Body of pancreas (tissue), 4 donors: ENCODE measurements at places on chromosomes 1 and 21. TPM values are rescaled to one million over a fixed set of nuclear protein-coding genes. Genes with fewer than 3 reads are reported as not detected.

- peak overlapping the region; percentile 98 for H3K27ac ChIP-seq
- peak overlapping the region; percentile 79 for H3K4me3 ChIP-seq
- H3K36me3 ChIP-seq = no peaks in the 10 kb centered on the region
- H3K4me1 ChIP-seq = peaks cover 37% of the 10 kb centered on the region
- no peaks in the 10 kb centered on the region for H3K27me3 ChIP-seq
- DNase-seq = no peak
Observed at GRCh38 chr1:36225283-36225899, 1.1 kb downstream of the THRAP3 start.

SCAF4 gene
- total RNA-seq = 11.4 TPM

LYPD8 gene
- total RNA-seq = not detected

GRCh38 chr1:39899611-39900538 is 1.8 kb downstream of the MYCL start:
- peak overlapping the region; percentile 77 for H3K4me3 ChIP-seq
- peak overlapping the region; percentile 15 for H3K27ac ChIP-seq
- DNase-seq = no peak
- H3K36me3 ChIP-seq = no peaks in the 10 kb centered on the region
- H3K27me3 ChIP-seq = no peaks in the 10 kb centered on the region

STUM gene
- total RNA-seq = 1.3 TPM

GJA5 gene
- total RNA-seq = 8.8 TPM

DNA sequence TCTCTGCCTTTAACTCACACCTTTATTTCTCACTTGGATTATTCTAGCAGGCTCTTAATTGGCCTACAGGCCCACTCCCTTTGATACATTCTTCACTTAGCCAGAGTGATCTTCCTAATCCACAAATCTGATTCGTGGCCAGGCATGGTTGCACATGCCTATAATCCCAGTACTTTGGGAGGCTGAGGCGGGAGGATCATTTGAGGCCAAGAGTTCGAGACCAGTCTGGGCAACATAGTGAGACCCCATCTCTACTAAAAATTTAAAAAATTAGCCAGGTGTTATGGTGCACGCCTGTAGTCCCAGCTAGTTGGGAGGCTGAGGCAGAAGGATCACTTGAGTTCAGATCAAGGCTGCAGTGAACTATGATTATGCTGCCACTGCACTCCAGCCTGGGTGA is 2.1 kb downstream of the ZBTB17 start:
- no peak overlapping the region for H3K4me3 ChIP-seq
- no peaks in the 10 kb centered on the region for H3K27me3 ChIP-seq
- no peak overlapping the region for H3K27ac ChIP-seq
- H3K36me3 ChIP-seq = peaks cover 7% of the 10 kb centered on the region

CD1B gene
- total RNA-seq = not detected

CD48 gene
- 5.7 TPM for total RNA-seq

KRTAP7-1 gene
- total RNA-seq = not detected

DNA sequence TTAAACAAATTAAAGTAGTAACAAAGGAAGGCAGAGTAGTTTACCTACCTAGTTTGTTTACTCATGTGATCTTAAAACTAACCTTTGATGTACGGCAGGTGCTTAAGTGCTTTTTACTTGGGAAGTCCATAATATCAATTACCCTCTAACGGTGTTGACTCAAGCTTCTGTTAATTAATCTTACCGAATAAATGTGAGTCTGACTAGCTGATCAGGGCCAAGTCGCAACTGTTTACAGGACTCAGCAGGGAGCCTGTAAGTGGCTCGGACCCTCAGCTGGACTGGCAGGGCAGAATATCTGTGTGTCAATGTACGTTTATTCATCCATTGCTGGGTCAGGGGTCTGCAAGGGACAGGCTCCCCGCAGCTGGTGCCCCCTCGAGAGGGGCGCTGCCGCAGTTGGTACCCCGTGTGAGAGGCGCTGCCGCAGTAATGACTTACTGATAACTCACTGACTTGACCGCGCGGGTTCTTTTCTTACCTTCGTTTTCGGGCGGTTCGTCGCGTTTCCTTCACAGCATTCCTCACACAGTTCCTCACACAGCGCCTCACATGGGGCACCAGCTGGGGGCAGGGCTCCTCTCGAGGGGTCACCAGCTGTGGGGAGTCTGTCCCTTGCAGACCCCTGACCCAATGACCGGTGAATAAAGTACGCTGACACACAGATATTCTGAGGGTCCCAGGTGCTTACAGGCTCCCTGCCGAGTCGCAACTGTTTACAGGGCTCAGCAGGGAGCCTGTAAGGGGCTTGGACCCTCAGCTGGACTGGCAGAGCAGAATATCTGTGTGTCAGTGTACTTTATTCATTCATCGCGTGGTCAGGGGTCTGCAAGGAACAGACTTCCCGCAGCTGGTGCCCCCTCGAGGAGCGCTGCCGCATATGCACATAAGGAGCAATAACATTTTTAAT is 3.0 kb downstream of the FMO1 start:
- H3K27me3 ChIP-seq = no peaks in the 10 kb centered on the region
- peaks cover 5% of the 10 kb centered on the region for H3K4me1 ChIP-seq
- no peak overlapping the region for H3K4me3 ChIP-seq
- no peak overlapping the region for H3K27ac ChIP-seq
- no peaks in the 10 kb centered on the region for H3K36me3 ChIP-seq

DNA sequence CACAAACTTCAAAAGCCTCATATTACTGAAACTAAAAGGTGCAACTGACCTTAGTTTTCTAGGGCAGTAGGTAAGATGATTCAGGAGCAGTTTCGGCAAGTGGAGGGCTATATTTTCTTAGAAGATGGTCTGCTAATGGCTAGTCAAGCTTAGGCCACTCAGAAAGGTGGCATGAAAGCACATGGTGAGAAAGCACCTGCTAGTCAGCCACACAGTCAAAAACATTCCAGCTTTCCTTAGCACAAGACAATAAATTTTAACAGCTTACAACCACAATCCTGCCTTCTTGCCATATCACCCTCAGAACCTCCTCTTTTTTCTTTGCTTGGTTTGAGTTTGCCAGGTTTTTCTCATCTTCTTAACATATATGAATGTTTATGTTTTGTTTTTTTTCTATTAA is 81.1 kb upstream of the SLFNL1 start:
- H3K27ac ChIP-seq = no peak overlapping the region
- no peaks in the 10 kb centered on the region for H3K27me3 ChIP-seq
- H3K36me3 ChIP-seq = no peaks in the 10 kb centered on the region
- H3K4me3 ChIP-seq = no peak overlapping the region
- DNase-seq = no peak

DNA sequence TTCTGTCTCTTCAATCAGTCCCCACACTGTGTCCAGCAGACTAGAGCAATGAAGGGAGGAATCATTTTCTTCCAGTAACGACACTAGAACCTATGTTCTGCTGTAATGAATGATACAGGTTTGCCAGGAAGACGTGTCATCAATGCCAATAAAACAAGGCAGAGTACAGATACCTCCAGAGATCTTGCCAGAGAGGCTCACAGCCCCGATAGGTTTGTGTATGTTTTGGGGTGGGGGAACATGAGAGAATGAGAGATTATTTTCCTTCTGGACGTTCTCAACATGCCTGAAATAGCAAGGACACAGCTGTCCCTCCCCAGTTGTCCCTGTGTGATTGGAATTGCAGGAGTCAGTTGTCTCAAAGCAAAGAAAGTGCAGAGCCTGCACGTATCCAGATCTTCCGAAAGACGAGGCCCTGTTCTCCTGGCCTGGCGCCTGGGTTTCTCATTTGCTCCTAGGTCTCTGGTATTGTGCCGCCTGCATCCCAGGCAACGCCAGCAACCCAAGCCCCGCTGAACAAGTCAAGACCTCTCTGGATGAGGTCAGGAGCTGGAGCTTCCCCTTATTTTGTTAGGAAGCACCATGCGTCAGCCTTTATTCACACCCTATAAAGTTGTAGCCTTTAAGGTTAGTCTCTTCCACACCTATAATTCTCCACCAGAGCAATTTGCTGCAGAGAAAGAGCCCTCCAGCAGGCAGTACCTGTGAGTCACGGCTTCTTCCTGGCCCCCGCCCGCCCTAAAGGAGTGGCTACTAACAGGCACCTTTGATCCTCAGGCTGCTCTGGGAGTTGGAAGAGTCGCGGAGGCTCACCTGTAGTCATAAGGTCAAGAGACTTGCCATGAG is 130.5 kb downstream of the TOMM20 start:
- H3K27me3 ChIP-seq = no peaks in the 10 kb centered on the region
- H3K36me3 ChIP-seq = no peaks in the 10 kb centered on the region
- no peak overlapping the region for H3K4me3 ChIP-seq
- DNase-seq = no peak

GRCh38 chr1:115179397-115180079 is 90.2 kb upstream of the TSPAN2 start:
- DNase-seq = no peak
- H3K36me3 ChIP-seq = no peaks in the 10 kb centered on the region
- H3K4me1 ChIP-seq = peaks cover 6% of the 10 kb centered on the region
- H3K27ac ChIP-seq = no peak overlapping the region
- no peak overlapping the region for H3K4me3 ChIP-seq
- no peaks in the 10 kb centered on the region for H3K27me3 ChIP-seq

DNA sequence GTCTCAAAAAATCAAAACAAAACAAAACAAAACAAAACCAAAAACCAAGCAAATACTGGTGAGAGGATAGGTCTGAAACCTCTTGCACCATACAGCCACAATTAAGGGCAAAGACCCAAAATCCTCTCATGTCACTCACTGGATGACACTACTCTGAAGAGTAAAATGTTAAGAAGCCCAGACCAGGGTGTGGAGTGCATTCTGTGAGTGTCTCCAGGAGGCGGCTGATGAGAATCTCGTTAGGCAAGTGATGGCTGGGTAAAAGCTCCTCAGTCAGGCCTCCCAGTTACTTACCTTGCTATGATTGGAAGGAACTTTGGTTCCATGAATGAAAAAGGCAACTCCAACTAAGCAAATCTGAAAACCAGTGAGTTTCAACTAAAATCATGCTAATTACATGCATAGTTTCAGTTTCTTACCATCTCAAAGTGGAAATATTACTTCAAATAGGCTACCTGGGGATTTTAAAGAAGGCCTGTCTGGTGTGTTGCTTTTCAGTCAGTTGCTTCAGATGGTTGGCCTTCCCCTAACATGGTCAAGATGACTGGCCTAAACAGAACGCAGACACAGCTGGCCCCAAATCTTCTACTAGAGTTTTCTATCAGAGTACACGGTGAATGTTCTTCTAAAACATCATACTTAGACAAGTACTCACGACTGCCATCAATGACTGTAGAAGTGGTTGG is 95.1 kb downstream of the KIAA0319L start:
- H3K27ac ChIP-seq = no peak overlapping the region
- no peak for DNase-seq
- H3K4me3 ChIP-seq = no peak overlapping the region

- no peak for DNase-seq
- no peaks in the 10 kb centered on the region for H3K27me3 ChIP-seq
- H3K27ac ChIP-seq = no peak overlapping the region
- no peak overlapping the region for H3K4me3 ChIP-seq
- H3K36me3 ChIP-seq = no peaks in the 10 kb centered on the region
Observed at GRCh38 chr1:224085421-224086108, 28.3 kb upstream of the FBXO28 start.

GRCh38 chr1:55035904-55036303 is 3.4 kb upstream of the PCSK9 start:
- H3K4me3 ChIP-seq = no peak overlapping the region
- no peaks in the 10 kb centered on the region for H3K27me3 ChIP-seq
- peaks cover 24% of the 10 kb centered on the region for H3K4me1 ChIP-seq
- H3K27ac ChIP-seq = no peak overlapping the region

- H3K27me3 ChIP-seq = no peaks in the 10 kb centered on the region
- no peak for DNase-seq
- no peak overlapping the region for H3K27ac ChIP-seq
- no peaks in the 10 kb centered on the region for H3K36me3 ChIP-seq
- H3K4me1 ChIP-seq = no peaks in the 10 kb centered on the region
- no peak overlapping the region for H3K4me3 ChIP-seq
Observed at GRCh38 chr21:15212206-15212605, 147.4 kb upstream of the NRIP1 start.

TNFRSF4 gene
- 0.99 TPM for total RNA-seq

SEC16B gene
- total RNA-seq = 37.6 TPM
